ENCODE measurements at places on chromosomes 5 and 9. TPM values are rescaled to one million over a fixed set of nuclear protein-coding genes. Genes with fewer than 3 reads are reported as not detected.

- no peak for DNase-seq
These were observed 62.6 kb upstream of the ZNF354B start for GRCh38 chr5:178797101-178797521.

The FRMD3 gene
- 5.8 TPM for total RNA-seq

GRCh38 chr9:37761511-37761910 lies 7.9 kb downstream of the TRMT10B start:
- DNase-seq = no peak

DNA sequence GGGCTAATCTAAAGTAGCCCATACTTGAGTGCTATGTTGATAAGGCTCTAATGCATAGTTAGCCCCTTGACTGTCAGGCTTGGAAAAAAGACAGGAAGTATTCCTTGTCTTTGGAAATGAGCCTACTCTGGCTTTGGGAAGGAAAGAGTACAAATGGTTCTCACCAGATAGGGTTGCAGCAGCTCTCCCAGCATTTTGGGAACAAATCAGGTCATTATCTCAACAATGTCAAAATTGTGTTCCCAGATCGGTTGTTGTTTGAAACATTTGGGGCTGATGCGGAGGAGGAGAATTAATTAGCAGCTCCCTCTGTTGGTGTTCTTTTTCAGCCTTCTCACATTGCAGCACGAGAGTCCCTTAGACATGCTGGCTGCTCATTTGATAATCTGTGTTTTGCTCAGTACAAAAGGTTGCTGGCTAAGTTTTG lies 294.7 kb upstream of the DMRT1 start:
- no peak for DNase-seq

The PCDHGC3 gene
- 6.0 TPM for total RNA-seq

- DNase-seq = no peak
These were observed 45.5 kb upstream of the CDC42SE2 start for GRCh38 chr5:131218392-131218791.
